NCI-H1105 (cell line): ENCODE measurements at places on chromosomes 13 and 19.

DNA sequence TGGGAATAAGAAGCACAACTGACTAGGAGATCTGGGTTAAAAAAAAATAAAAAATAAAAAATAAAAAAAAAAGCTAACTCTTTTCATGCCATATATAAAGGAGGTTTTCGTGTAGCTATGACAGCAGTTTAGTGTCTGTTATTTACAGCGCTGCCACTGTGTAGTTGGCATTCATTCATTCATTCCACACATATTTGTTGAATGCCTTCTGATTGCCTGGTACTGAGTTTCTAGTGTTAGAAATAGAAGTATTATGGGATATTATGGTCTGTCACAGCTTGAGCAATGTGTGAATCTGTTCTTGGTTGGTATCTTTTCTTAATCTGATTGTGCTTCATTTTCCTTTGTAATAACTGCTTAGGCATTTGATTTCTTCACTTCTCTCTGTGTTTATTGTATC is 237.4 kb downstream of the NBEA start:
- DNase-seq, result no peak

DNA sequence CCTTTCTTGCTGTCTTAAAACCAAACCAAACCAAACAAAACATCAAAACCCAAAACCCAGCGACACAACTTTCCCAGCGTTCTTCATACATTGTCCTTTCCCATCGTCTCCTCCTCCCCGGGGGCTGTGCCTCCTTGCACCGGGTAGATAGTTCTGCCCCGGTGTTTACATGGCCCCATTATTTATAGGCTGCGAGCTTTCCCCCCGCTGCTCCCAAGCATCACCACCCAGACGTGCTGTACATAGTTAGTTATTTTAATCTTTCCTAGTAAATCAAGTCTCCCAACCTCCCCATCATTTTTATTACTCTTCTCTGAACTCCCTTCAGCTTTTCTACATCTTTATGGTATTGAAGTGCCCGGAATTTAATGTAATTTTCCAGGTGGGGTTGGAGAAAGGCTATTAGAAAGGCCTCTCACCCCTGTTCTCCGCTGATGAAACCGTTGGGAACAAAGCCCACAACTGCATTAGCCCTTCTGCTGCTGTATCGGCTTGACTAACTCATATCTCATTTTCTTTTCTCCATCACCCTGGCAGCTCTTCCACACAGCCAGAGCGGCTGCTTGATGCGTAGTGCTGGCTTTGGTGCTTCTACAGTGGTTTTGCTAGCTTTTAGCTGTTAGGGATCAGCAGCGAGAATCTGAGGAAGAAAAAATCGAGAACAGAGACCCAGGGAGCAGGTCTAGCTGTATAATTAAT is 53.1 kb downstream of the FGF9 start:
- no peak for DNase-seq

GRCh38 chr19:55082020-55082851 is 6.6 kb downstream of the EPS8L1 start:
- DNase-seq, result no peak

GRCh38 chr19:10189616-10190015 is 5.1 kb downstream of the DNMT1 start:
- DNase-seq, result no peak

DNA sequence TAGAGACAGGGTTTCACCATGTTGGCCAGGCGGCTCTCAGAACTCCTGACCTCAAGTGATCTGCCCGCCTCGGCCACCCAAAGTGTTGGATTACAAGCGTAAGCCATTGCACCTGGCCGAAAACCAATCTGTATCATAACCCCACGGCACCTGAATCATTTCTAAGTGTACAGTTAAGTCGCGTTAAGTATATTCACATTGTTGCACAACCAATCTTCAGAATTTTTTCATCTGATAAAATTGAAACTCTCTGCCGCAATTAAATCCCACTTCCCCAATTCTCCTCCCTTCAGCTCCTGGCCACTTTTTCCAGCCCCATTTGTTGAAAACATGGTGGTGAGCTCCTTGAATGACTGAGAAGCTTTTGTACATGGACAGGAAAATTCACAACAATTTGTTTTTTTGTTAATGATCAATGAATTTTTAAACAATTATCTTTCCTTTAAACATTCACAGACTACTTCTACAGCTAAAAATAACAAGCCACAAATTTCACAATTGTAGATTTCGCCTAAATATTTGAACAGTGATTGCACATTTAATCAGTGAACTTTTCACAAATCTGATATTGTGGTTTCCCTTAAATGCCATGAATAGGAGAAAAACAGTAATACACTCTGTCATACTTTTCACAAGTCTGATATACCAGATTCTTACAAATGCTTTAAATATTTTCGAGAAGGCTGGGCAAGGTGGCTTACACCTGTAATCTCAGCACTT is 13.8 kb downstream of the FGF21 start:
- DNase-seq, result no peak

DNA sequence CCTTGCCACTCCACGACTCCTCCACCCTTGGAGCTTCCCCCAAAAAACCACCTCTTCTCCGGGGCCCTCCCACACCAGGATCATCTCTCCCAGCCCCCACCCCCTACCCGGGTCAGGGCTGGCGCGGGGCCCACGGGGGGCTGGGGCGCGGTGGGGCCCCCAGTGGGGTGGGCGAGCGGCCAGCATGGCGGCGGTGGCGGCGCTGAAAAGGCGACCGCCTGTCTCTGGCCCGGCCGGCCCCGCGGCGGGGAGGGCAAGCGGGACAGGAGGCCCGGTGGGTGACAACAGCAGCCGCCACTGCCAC is 850 bp downstream of the DYRK1B start:
- no peak for DNase-seq

DNA sequence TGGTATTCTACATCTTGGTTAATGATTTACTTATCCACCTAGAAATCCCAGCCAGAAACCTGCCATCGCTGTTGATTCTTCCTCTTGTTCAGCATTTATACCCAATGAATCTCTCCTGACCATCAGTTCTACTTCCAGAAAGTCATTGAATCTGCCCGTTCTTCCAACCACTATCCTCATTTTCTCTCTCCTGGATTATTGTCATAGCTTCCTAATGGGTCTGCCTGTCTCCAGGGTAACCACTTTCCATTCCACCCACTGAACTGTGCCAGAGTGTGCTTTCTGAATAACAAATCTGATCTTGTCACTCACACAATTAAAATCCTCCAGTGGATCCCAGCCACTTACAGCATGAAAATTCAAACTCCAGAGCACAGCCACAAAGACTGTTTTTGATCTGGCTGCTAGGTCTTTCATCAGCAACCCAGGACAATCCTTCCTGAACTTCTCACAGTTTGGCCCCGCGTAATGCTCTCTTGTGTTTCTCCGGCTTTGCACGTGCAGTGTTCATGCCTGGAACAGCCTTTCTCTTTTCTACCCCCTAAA is 330.6 kb downstream of the SPRY2 start:
- DNase-seq, result no peak

GRCh38 chr19:29338480-29338879 is 125.5 kb upstream of the UQCRFS1 start:
- no peak for DNase-seq

DNA sequence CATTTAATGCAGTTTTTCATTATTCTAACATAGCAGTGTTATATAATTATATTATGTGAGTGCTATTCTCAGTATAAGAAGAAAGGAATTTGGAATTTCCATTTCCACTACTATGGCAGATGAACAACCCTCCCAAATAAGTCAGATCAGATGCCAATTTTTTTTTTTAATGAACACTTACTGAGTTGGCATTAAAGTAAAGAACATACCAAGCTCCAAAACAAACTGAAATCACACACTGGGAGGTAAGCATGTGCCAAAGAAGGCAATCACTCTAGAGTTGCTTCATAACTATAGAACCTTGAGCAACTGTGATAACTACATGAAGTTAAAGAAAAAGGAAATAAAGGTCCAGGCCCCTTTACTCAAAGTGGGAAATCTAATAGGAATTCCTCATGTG is 90.3 kb downstream of the RNF17 start:
- DNase-seq, result no peak

DNA sequence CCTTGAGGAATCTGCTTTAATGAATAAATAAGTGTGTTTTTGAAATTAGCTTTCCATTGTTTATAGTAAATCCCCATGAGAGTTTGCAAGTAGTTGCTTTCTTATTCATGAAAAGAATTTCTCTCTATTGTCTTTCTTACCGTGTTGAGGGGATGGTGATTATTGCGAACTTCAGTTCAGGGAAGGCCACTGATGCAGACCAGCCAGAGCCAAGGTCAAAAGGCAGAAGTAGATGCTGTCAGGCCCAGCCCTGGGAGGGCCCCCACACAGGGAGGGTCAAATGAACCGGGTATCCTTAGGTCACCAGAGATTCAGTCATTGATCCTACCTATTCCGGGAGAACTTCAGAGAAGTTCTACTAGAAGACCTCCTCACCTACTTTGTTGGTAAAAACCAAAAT is 185.9 kb downstream of the NUFIP1 start:
- DNase-seq, result no peak

- DNase-seq, result no peak
These were observed 339.8 kb upstream of the OBI1 start for GRCh38 chr13:78998630-78999315.

GRCh38 chr19:45778010-45778661 is 4.2 kb downstream of the DMPK start:
- DNase-seq, result no peak
